ENCODE measurements at places on chromosomes 16 and 17.
A peak's percentile ranks its signal among the peaks of the same experiment; 100 is the strongest.

- no peak for DNase-seq
Observed at GRCh38 chr17:80184423-80184714, 14.5 kb downstream of the CARD14 start.

GRCh38 chr16:997440-998051, 16.0 kb downstream of the SOX8 start:
- DNase-seq = peak; percentile 86

GRCh38 chr16:78102122-78102660, 2.7 kb downstream of the WWOX start:
- DNase-seq = no peak

- DNase-seq = no peak
Observed at GRCh38 chr17:33657181-33657580, 364.1 kb upstream of the ASIC2 start.

DNA sequence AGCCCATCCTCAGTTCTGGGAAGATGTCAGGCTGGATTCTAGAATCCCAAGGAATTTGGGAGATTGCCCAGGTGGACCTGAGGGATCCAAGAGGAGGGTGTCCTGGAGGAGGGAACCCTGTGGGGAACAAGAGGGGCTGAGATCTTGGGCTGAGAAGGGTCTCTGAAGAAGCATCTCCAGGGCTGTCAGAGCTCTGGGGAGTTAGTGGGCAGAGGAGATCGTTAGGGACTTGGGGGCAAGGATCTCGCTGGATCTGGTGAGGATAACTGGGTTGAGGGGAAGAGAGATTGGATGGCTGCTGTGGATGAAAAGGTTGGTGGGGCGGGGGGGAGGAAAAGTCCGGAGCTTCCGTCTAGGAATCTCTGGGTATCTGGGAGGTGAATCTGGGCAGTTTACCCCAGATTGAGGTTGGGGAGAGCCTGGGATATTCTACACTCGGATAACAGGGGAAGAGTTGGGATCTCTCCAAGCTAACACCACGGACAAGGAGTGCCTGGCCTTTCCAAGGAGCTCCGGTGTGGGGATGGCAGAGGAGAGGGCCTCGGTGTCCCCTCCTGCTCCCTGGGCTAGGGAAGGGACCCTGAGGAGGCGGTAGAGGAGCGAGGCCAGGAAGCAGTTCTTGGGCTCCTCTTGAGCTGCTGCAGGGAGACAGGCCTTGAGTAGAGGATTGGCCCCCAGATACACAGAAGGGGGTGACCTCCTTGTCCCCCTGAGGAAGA, 1.7 kb downstream of the FBXL19 start:
- no peak for DNase-seq

DNA sequence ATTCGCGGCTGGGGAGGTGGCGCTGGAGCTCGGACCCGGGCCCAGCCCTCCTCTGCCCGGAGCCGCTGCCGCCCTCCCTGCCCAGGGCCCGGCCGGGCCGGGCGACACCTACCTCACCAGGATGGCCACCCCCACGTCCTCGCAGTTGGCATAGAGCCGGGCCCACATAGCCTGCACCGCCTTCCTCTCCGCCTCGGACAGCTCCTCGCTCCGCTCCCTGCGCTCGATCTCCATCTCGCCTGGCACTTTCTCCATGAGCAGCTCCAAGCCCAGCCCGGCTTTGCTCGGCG, 276 bp downstream of the CYGB start:
- DNase-seq = no peak

GRCh38 chr17:82101301-82101715, 3.3 kb upstream of the FASN start:
- no peak for DNase-seq

GRCh38 chr16:86970726-86971125, 346.5 kb downstream of the C16orf95 start:
- DNase-seq = no peak

DNA sequence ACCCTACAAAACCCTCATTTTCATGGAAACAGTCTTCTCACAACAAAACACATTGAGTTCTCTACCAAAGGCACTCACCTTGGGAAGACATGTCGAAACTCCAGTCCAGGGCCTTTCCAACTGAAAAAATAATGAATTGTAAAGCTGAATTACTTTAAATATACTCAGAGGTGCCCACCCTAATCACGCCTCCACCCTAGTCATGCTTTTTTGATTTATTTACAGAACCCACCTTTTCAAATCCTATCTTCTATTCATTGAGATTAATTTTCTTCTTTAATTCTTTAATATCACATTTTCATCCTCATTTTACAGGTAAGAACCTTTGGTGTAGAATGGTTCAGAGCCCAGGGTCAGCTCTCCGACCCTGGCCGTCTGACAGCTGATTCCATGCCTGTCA, at the start of gene CPHXL2:
Gene CPHXL2, minus strand, starts transcription at position 101 of the 400 bp plus-strand sequence. Its CDS starts 10 bp downstream, at position 91.
- DNase-seq = no peak

GRCh38 chr16:88338896-88339295, 43.9 kb upstream of the ZNF469 start:
- DNase-seq = no peak

DNA sequence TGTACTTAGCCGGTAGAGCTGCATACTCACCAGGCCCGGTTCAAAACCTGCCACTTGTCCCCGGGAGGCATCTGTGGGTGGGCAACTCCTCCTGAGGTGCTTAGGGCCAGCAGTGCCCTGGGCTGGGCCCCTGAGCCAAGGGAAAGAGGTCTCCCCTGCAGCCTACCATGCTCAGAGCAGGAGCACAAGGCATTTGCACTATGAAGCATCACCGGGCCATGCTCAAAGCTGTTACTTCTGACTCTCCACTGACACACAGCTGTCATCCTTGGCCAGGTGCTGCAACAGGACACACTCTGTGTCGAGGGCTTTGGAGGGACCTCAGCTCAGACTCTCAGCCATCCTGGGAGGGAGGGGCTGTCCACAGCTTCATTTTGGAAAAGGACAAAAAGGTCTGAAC, 37.2 kb downstream of the SLC38A8 start:
- DNase-seq = no peak

DNA sequence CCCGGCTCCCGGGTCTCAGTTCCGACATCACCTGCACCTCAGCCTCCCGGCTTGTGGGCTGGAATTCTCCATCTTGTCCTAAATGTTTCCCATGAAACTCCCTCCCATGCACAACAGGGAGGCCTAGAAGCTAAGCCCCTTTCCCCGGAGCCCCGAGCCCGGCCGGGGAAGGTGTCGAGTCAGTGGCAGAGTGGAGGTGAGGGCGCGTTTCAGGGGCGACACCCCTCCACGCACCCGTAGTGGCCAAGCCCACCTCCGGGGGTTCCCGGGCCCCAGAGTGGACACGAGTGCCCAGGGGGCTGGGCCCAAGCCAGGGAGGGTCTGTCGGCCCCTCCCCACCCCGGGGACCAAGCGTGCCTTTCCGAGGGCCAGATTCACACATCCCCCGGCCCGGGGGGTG, 25.0 kb upstream of the C1QTNF8 start:
- DNase-seq = no peak

DNA sequence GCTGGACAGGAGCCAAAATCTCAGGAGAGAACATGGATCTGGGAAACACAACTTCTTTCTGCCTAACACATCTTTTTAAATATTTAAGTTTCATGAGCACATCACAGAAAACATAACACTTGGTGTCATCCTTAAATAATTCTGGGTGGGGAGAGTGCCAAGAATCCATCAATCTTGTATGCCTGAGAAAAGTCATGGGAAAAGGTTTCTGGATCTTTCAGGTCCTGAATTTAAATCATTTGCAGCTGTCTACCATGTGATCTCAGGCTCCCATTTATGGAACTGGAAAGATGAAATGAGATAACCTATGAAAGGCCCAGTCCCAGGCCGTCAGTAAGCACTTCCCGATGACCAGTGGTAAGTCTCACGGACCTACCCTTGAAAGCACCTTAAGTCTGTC, 15.1 kb downstream of the CDH11 start:
- no peak for DNase-seq

GRCh38 chr16:81241706-81242105, 3.2 kb downstream of the BCO1 start:
- no peak for DNase-seq

GRCh38 chr17:37657202-37657601, 14.0 kb upstream of the DDX52 start:
- no peak for DNase-seq

DNA sequence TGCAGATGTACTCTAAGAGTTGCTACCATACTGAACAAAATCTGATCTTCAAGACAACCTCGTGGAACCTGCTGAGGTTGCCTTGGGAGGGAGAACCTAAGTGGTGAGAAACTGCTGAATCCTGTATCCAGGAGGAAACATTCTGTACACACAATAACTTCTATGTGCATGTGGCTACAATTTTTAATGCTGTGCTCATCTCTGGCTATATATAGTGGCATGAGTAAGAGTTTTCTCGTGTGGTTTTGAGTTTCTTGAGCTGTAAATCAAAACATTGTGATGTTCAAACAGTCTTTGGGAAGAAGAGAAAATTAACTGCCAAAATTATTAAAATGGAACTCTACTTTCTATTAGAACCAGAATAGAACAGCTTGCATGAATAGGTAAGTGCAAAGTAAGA, 206.8 kb downstream of the CA10 start:
- DNase-seq = no peak

DNA sequence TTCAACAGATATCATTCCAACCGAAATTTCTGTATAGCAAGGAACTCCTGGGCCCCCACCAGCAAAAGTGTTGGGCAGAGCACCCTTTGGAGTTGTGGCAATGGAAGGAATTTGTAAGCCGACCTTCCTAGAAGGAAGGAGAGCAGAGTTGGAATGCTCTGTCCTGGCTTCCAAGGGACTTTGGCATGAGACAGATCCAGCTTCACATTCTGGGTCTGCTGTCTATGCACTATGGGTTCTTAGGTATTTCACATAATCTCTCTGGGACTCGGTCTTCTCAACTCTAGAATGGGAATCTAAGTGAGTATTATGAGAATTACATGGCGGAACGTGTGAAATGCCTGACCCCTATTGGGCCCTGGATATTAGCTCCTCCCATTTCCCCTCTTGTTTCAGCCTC, 63.2 kb upstream of the MARCHF10 start:
- DNase-seq = no peak

DNA sequence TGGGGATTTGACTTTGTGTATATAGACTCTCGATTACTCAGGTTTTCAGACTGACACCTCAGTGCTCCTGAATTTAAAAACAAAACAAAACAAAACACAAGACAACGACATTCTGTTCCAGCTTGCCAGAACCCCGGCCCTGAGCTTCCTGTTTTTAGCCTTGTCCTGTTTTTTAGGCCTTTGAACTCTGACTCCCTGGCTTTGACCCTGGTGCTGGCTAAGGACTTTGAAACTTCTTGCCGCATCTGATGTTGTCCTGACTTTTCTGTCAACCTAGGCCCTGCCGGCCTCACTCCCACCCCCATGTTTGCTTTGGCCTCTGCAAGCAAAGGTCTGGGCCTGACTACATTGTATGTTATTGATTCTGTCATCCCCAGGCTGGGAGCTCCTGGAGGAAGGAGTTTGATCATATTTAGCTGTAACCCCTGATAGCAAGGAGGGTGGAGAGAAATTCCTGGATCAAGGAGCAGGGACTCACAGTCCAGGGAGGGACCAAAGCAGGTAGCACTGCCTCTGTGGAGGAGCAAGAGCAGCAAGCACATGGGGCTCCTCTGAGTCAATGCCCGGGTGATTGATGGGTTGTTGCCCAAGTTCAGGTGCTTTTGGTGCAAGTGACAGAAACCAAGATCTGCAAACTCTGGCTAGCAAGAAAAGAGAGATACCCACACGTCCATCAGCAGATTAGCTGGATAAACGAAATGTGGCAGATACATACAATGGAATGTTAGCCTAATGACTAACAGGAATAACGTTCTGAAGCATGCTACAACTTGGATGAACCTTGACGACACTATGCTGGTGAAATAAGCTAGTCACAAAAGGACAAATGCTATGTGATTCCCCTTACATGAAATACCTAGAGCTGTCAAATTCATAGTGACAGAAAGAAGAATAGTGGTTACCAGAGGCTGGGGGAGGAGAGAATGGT, 7.7 kb downstream of the CCL16 start:
- DNase-seq = no peak

GRCh38 chr16:15899538-15900100, 11.2 kb upstream of the CEP20 start:
- DNase-seq = no peak

DNA sequence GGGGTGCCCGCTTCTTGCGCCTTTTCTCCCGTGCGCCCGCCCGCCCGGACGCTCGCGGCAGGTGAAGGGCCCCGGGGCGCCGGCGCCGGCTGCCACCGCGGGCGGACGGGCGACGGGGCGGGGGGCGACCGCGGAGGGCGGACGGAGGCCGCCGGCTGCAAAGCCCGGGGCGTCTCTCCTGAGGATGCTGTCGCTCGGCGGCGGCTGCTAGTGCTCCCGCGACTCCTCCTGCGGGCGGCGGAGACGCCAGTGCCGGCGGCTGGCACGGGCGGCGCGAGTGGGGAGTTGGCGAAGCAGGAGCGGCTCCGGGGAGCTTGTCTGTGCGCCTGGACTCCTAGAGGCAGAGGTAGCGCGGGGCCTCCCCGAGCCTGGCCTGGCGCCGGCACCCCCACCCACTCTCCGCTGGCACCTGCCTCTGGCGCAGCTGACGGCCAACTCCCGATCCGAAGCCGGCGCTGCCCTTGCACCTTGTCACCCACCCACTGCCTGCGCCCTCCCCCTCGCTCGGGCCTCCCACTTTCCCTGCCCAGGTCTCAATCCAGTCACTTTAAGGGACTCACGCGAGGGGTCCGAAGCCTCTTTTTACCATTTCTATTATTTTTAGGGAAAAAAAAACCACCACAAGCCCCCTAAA, at the start of gene FAM20A:
Gene FAM20A, minus strand, starts transcription at position 437 of the 634 bp plus-strand sequence. CDS start 701 bp downstream, outside the sequence.
- DNase-seq = no peak

DNA sequence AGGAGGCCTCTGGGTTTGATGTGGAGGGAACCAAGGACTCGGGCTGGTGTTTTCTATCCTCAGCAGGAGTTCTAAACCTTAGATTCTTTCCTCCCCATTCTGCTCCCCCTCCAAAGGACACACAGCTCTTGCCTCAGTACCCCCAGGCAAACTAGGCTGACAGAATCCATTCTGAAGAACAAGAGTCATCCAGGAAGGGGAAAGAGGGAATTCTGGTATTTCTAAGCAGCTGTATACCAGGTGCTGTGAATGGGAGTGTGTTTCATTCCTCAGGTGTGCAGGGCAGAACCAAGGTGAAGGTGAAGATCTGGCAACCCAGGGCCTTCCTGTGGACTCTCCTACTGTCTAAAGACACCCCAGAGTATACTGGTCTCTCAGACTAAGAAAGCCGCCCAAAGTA, 4.1 kb downstream of the INPP5K start:
- no peak for DNase-seq

GRCh38 chr16:381789-382717, at the start of gene PGAP6:
TSS of gene PGAP6 (minus strand) at chr16:381978. CDS start at chr16:381821, 157 bp downstream.
- peak; percentile 35 for DNase-seq

DNA sequence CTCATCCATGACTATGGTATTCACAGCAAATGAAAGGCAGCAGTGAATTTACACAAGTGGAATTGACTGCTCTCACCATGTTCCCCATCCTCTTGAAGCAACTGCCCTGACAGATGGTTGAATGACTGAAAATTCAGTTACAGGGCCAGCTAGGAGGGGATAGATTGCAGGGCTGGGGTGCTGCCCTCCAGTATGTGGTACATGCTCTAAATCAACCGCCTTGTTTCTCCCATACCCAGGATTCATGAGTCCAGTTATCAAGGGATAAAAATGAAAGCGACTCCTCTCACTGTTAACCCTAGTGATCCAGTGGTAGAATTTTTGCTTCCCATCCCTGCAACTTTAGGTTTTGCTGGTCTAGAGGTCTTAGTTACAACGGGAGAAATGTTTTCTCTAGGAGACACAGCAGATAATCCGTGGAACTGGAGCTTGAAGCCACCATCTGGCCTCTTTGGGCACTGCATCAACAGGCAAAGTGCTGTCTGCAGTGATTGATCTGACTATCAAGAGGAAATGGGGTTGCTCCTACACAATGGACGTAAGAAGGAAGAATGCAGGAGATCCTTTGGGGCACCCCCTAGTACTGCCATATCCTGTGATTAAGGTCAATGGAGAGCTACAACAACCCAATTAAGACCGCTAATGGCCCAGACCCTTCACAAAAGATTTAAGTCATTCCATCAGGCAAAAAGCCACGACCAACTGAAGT, 32.0 kb downstream of the SCPEP1 start:
- peak; percentile 49 for DNase-seq

Data from activated CD4-positive, alpha-beta T cell treated with anti-CD3 and anti-CD28 coated beads, Interleukin-2, amount 50 U/mL, for 4 hours (primary cell).